Breast epithelium (tissue), 4 donors: ENCODE measurements at places on chromosomes 7 and 10.

DNA sequence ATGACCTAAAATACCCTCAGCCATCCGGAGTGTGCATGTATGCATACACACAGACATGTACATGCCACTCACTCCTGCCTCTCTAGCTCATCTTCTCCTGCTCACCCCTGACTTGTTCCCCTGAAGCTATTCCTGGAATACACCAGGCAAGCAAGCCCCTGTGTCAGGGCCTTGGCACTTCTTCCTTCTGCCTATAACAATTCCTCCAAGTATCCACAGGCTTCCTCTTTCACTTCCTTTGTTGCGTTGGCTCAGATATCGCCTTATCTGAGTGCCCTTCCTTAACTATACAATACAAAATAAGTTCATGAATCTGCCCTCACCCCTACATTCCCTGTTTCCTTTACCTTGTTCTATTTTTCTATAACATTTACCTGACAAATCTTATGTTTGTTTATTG lies 88.8 kb downstream of the NOD1 start:
- no peak for DNase-seq

GRCh38 chr7:83777406-83778072 lies 128.6 kb upstream of the SEMA3E start:
- no peak for DNase-seq

- DNase-seq = no peak
These were observed 4.0 kb upstream of the DIP2C start for GRCh38 chr10:693506-693905.

- DNase-seq = no peak
These were observed 16.7 kb downstream of the LIPF start for GRCh38 chr10:88680958-88681357.

GRCh38 chr10:15472431-15473395 lies 101.6 kb upstream of the FAM171A1 start:
- DNase-seq = no peak

DNA sequence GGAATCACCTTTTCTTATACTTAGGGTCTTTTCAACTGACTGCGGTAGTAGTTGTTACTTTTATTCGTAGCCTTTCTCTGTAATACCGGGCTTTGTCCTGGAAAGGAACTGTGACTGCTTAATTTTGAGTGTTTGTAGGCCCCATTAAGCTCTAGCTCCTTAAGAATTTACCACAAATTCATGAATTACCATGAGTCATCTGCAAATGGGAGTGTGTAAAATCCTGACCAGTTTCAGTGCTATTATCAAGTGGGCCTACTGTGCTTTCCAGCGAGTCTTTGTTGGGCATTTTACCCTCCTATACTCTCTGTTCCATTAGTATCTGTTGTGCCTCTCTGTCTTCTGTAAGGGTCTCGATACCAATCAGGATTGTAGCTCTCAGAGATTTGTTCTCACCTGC lies 49.7 kb downstream of the ZMYND11 start:
- DNase-seq = no peak

- DNase-seq = no peak
These were observed 18.8 kb downstream of the DNAJC9 start for GRCh38 chr10:73228247-73228646.

GRCh38 chr10:43347997-43348396 lies 23.4 kb upstream of the FXYD4 start:
- no peak for DNase-seq

- DNase-seq = peak; percentile 70
These were observed 1.2 kb downstream of the VCL start for GRCh38 chr10:73998929-73999691.
